PC-3 (cell line): ENCODE measurements at places on chromosomes 7 and 10. TPM values are rescaled to one million over a fixed set of nuclear protein-coding genes. Genes with fewer than 3 reads are reported as not detected.
A peak's percentile ranks its signal among the peaks of the same experiment; 100 is the strongest.

The C10orf105 gene
- not detected in 2 replicates for total RNA-seq

GRCh38 chr10:7251696-7252465 lies 159.0 kb downstream of the SFMBT2 start:
- no peaks in the 10 kb centered on the region for H3K27me3 ChIP-seq
- no peaks in the 10 kb centered on the region for H3K36me3 ChIP-seq
- H3K27ac ChIP-seq, result no peak overlapping the region
- H3K4me3 ChIP-seq, result no peak overlapping the region

The GJC3 gene
- 0.18 TPM in 1 of 2 replicates, not detected in the other for total RNA-seq

- no peaks in the 10 kb centered on the region for H3K36me3 ChIP-seq
- no peak overlapping the region for H3K4me3 ChIP-seq
- no peak overlapping the region for H3K27ac ChIP-seq
- H3K27me3 ChIP-seq, result no peaks in the 10 kb centered on the region
- DNase-seq, result no peak
- H3K4me1 ChIP-seq, result peaks cover 27% of the 10 kb centered on the region
Measured at GRCh38 chr7:74284781-74285259, 4.4 kb upstream of the CLIP2 start.

DNA sequence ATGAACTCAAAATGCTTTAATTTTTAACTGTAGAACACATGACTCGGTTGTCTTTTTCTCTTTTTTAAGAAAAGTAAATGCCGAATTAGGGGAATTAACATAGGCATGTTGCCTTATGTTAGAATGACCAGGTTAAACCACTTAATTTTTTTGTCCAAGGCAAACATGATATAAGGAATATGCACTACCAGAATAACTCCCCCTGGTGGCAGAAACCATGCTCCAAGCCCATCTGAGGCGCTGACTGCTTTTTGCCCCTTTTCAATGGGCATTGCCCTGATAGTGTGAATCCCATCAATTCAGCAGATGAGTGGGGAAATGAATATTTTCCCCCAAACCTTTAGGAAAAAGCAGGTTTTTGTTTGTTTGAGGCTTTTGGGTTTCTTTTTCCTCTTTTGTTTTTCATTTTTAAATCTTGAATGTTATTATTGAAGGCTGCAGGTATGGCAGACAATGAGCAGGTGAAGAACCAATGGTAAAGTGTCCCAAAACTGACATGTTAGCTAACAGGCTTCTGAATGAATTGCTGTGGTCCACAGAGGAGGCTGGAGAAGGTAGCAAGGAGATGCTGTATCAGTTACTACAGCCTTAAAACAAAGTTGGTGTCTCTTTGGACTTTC lies 284.3 kb downstream of the SORCS3 start:
- no peak overlapping the region for H3K27ac ChIP-seq
- no peaks in the 10 kb centered on the region for H3K36me3 ChIP-seq
- peak; percentile 49 for DNase-seq
- H3K27me3 ChIP-seq, result no peaks in the 10 kb centered on the region

DNA sequence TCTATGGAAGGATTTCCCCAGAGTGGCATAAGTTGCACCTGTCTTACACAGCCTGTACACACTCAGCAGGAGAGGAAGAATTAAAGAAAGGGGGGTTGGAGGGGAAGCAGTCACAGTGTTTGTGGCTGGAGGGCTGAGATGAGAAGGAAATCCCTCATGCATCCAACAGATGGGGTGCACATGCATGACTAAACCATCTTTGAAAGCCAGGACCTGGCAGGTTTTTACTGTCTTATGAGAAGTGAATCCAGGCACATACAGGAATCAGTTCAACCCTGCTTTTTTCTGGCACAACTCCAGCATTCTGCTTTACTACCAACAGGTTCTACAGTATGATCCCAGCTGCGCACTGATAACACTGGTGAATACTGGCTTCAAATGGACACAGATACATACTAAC lies 107.7 kb downstream of the CACNA2D1 start:
- no peaks in the 10 kb centered on the region for H3K4me1 ChIP-seq
- no peak overlapping the region for H3K4me3 ChIP-seq
- no peak overlapping the region for H3K27ac ChIP-seq
- no peaks in the 10 kb centered on the region for H3K36me3 ChIP-seq
- 0 out of 2 replicates have a peak, but pooled peaks cover 3% of the 10 kb centered on the region for H3K27me3 ChIP-seq

- H3K4me3 ChIP-seq, result no peak overlapping the region
- H3K36me3 ChIP-seq, result no peaks in the 10 kb centered on the region
- H3K27ac ChIP-seq, result no peak overlapping the region
- H3K4me1 ChIP-seq, result no peaks in the 10 kb centered on the region
Measured at GRCh38 chr7:28516390-28517172, 104.3 kb downstream of the CREB5 start.

DNA sequence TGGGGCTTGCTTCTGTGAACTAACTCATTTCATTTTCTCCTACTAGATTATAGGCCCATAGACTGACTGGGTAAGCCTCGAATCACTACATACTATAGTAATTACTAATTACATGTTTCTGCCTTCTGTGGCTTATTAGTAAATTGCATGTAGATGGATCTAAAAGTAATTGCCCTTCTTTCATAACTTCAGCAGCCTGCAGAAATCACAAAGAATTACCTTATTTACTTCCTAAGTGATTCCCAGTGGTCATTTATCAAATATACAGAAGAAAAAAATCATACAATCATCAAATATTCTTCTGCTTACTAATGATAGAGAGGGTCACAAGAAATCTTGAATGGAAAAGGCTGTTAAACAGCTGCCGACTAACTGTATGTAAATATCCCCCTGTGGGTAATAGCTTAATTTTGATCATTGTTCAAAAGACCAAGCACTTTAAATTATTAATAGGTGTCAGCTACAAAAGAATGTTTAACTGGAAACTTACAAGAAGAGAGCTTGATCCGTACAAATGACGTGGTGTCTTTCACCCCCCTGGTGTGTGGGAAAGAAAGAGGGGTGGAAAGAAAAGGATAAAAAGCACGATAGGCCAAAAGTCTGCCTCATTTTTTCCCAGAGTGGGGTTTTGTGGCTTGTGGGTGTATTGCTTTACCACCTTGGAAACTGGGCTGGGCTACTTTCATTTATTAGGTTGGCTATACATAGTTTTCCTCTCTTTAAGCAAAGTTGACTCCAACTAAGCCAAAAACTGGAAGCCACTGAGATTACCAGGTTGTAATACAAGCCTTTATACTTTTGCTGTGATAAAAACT lies 361.8 kb upstream of the ZMIZ1 start:
- H3K4me1 ChIP-seq, result peaks cover 13% of the 10 kb centered on the region
- H3K27me3 ChIP-seq, result no peaks in the 10 kb centered on the region
- DNase-seq, result no peak
- no peaks in the 10 kb centered on the region for H3K36me3 ChIP-seq
- H3K4me3 ChIP-seq, result no peak overlapping the region

The DNAH11 gene
- 1.6 and 5.2 TPM in 2 replicates for total RNA-seq

GRCh38 chr7:2110610-2111396 lies 121.9 kb downstream of the MAD1L1 start:
- peaks cover 36% of the 10 kb centered on the region for H3K4me1 ChIP-seq
- H3K36me3 ChIP-seq, result no peaks in the 10 kb centered on the region
- no peak for DNase-seq
- H3K4me3 ChIP-seq, result no peak overlapping the region
